Activated naive CD4-positive, alpha-beta T cell treated with Interleukin-2 at 50 U/mL for 16 hours (primary cell): ENCODE measurements at places on chromosomes 4 and X.

DNA sequence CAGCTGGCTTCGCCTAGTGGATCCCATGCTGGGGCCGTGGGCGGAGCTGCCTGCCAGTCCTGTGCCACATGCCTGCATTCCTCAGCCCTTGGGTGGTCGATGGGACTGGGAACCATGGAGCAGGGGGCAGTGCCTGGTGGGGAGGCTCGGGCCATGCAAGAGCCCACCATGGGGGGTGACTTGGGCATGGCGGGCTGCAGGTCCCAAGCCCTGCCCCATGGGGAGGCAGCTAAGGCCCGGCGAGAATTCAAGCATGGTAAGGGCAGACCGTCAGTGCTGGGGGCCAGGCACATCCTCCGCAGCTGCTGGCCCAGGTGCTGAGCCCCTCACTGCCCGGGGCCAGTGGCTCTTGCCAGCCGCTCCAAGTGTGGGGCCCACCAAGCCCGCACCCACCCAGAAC is 262.6 kb downstream of the CENPC start:
- DNase-seq = no peak

DNA sequence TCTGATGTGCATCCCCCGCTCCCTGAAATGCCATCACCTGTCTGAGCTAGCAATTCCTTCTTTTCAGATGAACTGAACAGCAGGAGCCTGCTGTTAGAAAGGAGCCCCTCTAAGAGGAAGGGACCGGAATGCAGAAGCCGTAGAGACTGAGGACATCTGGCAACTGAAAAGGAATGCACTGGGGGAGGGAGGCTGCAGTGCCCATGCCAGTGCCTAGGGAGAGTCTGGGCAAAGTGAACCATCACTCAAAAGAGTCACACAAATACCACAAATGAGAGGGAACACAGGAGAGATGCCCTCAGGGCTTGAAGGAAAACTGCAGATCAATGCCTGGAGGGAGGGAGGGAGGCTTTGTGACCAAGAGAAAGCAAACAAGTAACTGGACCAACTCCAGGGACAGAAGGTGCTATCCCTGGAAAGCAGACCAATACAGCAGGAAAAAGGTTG is 93.9 kb upstream of the CBR4 start:
- DNase-seq = no peak

DNA sequence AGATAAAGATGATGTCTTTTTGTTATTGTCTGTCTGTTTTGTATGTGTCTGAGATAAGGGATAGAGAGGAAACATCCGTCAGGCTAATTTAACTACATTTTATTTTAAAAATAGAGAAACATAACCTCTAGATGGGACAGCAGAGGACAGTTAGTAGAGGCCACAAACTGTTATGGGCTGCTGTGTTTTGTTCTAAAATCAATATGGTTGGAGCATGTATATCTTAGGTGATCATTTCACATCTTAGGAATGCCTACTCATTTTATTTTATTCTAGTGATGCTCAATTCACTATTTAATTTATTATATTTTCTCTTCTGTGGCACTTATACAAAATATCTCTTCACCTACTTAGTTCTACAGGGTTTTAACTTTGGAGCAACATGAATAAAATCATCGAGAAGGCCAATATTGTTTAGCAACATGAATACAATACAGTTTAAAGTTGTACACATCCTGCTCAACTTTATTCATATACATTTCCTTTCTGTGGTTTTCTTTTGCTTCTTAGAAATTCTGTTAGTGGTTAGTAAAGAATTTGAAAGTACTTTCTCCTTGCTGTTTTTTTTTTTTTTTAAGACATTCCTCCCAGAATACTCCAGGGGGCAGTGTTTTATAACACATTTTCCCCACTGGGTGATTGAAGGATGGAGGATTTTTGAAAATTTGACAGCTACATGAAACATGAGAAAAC is 392.9 kb downstream of the UNC5C start:
- no peak for DNase-seq

- DNase-seq = no peak
These were observed 672 bp downstream of the PGM2 start for GRCh38 chr4:37827030-37827685.

GRCh38 chr4:55948726-55949481 is at the start of gene CEP135:
Gene CEP135, plus strand, starts transcription at chr4:55948945. Its CDS starts 3,186 bp downstream, at chr4:55952131.
- peak; percentile 94 for DNase-seq

DNA sequence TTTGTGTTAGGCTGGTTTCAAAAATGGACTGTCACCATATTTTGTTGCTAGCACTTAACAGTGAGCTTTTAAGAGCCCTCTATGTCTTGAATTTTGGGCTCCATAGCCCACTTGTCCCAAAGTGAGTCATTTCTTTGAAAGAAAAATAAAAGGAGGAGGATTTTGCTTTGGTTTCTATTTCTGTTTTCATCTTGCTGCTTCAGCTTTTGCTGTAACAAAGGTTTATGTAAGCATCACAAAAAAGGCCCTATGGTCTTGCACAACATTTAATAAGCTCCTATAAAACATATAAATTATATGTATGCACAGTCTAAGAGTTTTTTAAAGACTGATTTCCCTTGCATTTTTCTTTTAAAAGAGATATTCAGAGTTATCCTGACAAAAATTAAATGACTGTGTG is 105.2 kb downstream of the PHOX2B start:
- DNase-seq = no peak
